Urinary bladder (tissue), 4 donors: ENCODE measurements at places on chromosomes 2 and 18. TPM values are rescaled to one million over a fixed set of nuclear protein-coding genes. Genes with fewer than 3 reads are reported as not detected.

- peak; percentile 28 for DNase-seq
Measured at GRCh38 chr18:30970196-30970816, 72.2 kb downstream of the DSC3 start.

- DNase-seq: peak; percentile 40
Measured at GRCh38 chr2:113842919-113843736, 46.8 kb upstream of the ACTR3 start.

GRCh38 chr2:241903121-241904010, 33.8 kb downstream of the RTP5 start:
- no peak for DNase-seq

SPATA3 gene
- polyA plus RNA-seq: not detected
